KG1 (cell line): ENCODE measurements at places on chromosomes 6 and 20.

DNA sequence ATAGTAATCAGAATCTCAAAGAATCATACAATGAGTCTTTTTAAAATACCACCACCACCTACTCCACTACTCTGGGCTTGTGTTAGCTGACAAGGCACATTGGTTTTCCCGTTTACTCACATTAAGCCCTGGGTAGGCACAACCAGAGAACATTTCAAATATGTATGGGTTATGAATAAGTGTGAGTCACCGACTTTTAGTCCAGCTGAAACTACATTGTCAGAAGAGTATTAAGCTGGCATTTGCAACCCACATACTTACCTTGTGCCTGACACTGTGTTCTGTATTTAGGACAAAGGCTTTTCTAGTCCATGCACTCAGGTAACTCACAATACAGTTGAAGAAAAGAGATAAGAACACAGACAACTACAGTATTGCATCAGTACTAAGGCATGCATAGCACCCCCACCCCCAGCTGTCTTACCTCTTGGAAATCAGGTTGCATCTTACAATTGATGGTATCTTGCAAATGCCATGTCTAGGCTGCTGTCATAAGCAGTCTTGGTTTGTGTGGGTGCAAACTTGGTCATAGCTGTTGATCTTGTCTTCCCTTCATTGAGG is 40.3 kb upstream of the AHI1 start:
- DNase-seq: no peak

DNA sequence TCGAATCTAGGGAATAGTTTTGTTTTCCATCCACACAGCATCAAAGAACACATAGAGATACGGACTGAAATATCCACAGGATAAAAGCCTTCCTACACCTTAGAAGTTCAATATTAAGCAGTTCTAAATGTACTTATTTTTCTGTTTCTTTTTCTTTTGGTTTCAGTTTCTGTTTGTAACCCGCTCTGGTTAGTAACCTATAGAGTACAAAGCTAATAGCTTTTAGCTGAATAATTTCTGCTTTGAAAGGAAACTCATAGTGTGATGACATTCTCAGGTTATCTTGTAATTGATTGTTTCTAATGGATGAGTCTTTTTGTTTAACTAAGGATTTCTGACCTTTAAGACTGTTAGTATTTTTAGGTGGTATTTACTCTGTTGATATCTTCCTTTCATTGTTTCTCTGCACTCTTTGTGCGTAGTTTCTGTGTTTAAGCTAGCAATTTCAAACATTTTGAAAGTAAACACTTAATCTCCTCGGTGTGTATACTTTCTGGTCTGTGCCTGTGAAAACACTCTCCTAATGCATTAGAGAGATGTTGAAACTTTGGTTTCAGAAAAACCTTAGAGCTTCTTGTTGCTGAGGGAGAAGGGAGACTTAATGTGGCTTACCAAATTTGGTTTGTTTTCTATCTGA is 385.5 kb downstream of the HDGFL1 start:
- peak; percentile 55 for DNase-seq

DNA sequence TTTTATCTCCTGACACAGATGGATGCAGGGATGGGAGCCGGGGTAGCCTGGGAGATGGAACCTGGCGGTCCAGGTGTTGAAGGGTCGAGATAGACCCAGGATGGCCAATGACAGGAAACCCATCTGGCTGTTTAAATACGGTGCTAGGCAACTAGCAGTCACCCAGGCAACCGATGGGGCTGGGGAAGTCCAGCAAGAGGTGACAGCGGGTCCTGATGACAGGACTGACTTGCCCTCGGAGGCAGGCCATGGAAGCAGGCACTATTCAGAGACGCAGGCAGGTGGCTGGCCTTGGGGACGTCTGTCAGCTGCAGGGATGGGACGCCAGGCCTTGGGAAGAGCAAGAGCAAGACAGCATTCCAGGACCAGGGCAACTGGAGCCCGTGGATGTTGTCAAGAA is 135.4 kb upstream of the RALGAPA2 start:
- no peak for DNase-seq

- no peak for DNase-seq
These were observed 11.0 kb upstream of the FBXL4 start for GRCh38 chr6:98958776-98959175.

GRCh38 chr6:73696966-73697655 is 1.1 kb downstream of the CD109 start:
- DNase-seq: peak; percentile 45

DNA sequence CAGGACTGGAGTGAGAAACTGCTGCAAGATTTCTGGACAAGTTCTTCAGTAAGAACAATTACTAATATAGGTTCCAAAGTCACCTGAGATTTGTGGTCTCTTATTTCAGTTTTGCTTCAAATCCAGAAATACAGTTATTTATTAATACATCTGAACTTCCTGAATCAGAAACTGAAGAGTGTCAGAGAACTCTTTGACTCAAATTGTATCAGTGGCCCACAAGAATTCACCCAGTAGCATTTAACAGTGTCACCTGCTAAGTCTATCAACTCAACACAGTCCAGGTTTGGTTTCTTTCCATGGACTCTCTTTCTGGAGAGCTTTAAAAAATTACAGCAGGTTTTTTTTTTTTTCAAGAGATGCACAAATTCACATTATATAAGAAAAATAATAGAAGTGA is 18.8 kb upstream of the NHSL1 start:
- DNase-seq: no peak

DNA sequence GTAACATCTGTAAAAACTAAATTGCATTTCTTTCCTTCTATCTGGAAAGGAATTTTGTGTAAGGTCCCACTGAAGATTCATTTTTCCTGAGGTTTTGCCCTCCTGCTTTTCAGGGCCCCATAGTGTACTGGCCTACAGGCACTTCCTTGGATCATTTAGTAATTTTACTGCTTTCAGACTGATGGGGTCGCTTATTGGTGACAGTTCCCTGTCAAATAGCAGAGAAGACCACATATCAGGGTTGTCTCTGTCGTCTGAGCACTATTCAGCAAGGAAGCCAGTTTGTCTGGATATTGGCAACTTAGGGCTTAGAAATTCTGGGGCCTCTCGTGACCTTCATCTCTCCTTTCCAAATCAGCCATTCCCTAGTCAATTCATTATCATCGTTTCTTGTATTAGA is 3.5 kb downstream of the GRM1 start:
- no peak for DNase-seq

DNA sequence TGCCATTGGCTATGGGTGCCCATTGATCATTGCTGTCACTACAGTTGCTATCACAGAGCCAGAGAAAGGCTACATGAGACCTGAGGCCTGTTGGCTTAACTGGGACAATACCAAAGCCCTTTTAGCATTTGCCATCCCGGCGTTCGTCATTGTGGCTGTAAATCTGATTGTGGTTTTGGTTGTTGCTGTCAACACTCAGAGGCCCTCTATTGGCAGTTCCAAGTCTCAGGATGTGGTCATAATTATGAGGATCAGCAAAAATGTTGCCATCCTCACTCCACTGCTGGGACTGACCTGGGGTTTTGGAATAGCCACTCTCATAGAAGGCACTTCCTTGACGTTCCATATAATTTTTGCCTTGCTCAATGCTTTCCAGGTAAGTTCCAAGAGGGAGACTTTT is 16.4 kb downstream of the ADGRF4 start:
- DNase-seq: no peak

- DNase-seq: no peak
These were observed 117.9 kb downstream of the JAG1 start for GRCh38 chr20:10555865-10556308.
